Stimulated activated CD4-positive, alpha-beta T cell treated with anti-CD3 and anti-CD28 coated beads, Interleukin-2, amount 100 ng/mL, for 24 hours (primary cell): ENCODE measurements at places on chromosomes 7 and 10.

- no peak for DNase-seq
Measured at GRCh38 chr7:38819463-38819862, 89.5 kb downstream of the VPS41 start.

DNA sequence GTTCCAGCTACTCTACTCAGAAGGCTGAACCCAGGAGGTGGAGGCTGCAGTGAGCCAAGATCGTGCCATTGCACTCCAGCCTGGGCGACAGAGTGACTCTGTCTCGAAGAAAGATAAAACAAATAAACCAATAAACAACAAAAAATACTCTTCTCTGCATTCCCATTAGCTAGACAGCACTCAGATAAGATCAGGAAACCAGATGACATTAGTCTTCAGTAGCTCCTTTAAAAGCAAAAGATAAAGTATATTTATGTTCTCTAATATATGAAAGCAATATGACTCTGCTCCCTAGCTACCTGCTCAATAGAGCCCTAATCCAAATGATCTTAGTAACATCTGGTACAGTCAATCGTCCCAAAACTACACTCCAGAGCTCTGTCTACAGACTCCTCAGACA is 212.9 kb downstream of the ELMO1 start:
- no peak for DNase-seq

- no peak for DNase-seq
Measured at GRCh38 chr7:155590215-155591018, 44.1 kb upstream of the CNPY1 start.

DNA sequence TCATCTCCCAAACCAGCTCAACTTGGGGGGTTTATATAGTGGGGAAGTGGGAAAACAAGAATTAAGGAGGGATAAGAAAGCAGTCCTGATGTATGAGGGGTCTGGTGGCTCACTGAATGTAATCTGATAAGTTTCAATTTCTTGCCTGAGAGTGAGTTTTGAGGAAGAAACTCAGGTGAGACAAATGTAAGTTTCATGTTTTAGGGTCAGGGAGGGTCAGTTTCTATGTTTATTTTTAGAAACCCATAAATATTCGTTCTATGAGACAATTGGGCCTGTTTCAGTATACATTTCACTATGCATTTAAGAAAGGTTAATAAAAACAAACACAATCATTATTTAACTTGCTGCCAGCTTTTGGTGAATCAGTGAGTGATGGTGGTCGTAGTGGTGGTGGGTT is 128.0 kb upstream of the MBL2 start:
- DNase-seq = no peak

- DNase-seq = no peak
Measured at GRCh38 chr7:154579711-154580110, 423.2 kb downstream of the PAXIP1 start.

- no peak for DNase-seq
Measured at GRCh38 chr7:82156168-82156567, 287.4 kb downstream of the CACNA2D1 start.

- no peak for DNase-seq
Measured at GRCh38 chr7:142440906-142441411, 183.1 kb upstream of the PRSS58 start.

DNA sequence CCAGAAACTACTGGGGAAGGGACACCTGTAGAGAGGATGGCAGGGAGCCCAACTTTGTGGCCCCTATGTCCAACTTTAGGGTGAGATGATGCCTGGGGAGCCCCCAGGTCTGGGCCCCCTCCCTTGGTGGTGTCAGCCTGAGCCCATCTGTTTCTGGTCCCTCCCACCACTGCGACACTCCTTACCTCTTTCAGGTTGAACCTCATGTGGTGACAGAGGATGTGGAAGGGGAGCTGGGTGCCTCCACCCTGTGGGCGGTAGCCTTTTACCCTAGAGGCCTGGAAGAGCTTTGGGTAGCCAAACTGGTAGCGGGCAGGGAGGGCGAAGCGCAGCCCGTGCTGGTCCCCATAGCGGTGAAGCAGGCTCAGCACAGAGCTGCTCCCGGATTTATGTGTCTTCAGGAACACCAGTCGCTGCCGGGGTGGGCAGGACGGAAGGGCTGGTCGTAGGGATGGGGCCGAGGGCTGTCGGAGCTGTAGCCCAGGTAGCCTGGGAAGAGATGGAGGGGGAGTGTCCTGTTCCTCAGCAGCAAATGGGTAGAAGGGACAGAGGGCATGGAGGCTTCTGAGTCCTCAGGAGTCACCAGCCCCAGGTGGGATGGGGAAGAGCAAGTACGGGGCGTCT is 2.0 kb downstream of the GAL3ST4 start:
- no peak for DNase-seq

GRCh38 chr7:123727071-123727837 is 21.5 kb downstream of the WASL start:
- no peak for DNase-seq

- no peak for DNase-seq
Measured at GRCh38 chr7:147894271-147894670, 696.3 kb upstream of the C7orf33 start.

DNA sequence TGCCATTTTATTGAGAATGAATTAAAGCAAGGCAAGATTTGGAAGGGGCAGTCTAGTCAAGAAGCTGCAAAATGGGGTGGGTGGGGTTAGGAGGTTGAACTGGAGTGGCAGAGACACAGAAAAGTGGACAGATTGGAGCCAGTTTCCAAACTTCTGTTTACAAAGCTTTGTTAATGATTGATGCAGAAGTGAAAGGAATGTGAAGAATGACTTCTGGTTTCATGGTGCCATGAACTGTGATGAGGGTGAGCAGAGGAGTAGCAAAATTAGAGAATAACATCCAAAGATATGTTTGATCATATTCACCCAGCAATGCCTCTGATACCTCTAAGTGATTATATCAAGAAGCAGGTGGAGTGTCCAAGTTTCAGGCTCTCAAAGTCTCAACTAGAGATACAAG is 1118.0 kb upstream of the C7orf33 start:
- DNase-seq = no peak

GRCh38 chr7:120741371-120742042 is 116.4 kb downstream of the TSPAN12 start:
- DNase-seq = no peak

DNA sequence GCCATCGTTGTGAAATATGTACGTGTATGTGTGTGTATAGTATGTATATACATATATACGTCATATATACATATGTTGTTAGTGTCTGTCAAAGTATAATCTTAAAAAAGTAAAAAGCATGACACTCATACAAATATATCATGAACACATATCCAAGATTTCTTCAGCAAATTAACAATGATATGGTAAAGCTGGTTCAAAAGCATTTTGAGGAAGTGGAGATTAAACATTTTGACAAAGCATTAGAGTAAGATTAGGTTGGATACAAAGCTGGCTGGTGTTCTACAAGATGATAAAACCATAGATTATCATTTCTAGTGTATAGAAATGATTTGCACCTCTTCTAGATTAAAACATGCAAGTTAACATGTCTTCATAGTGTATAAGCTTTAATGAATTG is 771 bp upstream of the NUDCD3 start:
- DNase-seq = no peak

DNA sequence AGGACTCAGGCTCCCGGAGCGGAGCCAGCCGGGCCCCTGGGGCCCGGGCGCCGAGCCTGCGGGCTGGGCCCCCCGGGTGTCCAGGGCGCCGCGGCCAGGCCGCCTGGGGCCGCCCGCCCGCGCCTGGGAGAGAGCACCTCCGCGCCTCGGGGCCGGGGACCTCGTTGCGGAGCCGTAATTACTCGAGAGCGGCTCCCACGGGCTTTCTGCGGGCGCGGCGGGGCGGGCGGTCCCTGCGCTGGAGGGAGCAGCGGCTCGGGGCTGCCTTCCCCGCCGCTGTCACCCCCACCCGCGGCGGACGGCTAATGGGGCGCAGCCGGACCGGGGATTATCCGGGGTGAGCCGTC is 1.5 kb downstream of the GNB2 start:
- DNase-seq = peak; percentile 51

GRCh38 chr10:89332123-89332633 is 4.4 kb downstream of the IFIT3 start:
- peak; percentile 29 for DNase-seq

GRCh38 chr7:130432886-130433285 is 7.9 kb downstream of the CEP41 start:
- no peak for DNase-seq

- no peak for DNase-seq
Measured at GRCh38 chr10:25492680-25493079, 317.9 kb downstream of the GPR158 start.

- DNase-seq = no peak
Measured at GRCh38 chr7:131013716-131014115, 279.7 kb upstream of the KLF14 start.

DNA sequence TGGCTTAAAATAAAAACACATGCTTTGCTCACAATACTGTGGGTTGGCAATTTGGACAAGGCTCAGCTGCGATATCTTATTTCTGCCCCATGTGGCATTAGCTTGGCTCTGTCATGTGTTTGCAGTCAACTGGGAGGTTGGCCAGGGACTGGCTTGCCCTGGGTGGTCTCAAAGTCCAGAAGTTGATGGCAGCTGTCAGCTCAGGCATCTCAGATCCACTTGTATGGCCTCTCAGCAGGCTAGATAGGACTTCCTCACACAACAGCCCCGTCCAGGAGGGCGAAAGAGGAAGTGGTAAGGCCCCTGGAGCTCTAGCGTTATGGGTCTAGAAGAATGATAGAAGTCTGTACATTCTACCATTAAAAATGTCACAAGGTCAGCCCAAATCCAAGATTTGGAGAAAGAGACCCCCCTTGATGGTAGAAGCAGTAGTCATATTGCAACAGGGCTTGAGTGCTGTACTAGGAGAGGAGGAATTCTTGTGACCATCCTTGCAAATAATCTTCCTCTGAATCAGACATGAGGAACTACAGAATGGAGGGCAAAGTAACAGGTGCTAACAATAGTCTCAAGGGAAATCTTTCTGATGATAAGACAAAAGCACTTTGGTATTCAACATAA is 166.2 kb downstream of the FAM107B start:
- no peak for DNase-seq

DNA sequence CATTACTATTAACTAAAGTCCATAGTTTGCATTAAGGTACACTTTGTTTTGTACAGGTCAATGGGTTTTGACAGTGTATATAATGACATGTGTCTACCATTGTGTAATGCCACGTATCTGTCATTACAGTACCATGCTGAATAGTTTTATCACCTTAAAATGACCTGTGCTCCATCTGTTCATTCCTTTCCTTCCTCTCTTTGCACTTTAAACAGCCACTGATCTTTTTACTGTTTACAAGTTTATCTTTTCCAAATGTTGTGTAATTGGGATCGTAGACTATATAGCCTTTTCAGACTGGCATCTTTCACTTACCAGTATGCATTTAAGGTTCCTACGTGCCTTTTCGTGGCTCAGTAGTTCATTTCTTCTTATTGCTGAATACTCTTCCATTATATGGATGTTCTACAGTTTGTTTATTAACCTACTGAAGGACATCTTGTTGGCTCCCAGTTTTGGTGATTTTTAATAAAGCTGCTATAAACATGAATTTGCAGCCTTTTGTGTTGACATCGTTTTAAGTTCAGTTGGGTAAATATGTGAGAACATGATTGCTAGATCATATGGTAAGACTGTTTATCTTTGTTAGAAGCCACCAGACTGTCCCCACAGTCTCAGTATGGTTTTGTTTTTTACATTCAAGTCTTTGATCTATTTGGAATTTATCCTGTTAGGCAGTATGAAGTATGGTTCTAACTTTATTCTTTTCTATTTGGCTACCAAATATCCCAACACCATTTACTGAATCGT is 24.7 kb downstream of the STAM start:
- no peak for DNase-seq

GRCh38 chr7:94374721-94375566 is 19.8 kb upstream of the COL1A2 start:
- no peak for DNase-seq

DNA sequence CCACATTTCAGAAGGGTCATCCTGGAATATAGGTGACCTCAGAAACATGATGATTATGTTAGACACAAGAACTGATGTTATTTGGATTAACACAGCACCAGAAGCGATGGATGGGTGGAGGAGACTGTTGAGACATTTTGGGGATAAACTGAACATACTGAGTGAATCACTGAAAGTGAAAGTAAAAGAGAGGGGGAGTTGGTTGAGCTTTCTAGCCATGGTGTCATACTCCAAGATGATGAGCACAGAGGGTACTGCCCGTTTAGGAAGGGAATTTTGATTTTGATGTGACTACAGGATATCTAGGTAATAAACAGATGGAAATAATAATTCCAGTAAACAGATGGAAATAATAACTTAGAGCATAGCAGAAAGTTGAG is 248.0 kb upstream of the NPY start:
- DNase-seq = no peak

GRCh38 chr7:51299391-51300133 is 17.0 kb downstream of the COBL start:
- no peak for DNase-seq
